ENCODE measurements at places on chromosomes 4 and X.

GRCh38 chr4:68953056-68953596 is 1.5 kb upstream of the UGT2A3 start:
- DNase-seq: no peak

GRCh38 chr4:19473569-19473968 is 778.1 kb upstream of the SLIT2 start:
- no peak for DNase-seq

GRCh38 chrX:101750744-101751143 is 91.1 kb upstream of the ARMCX2 start:
- no peak for DNase-seq

DNA sequence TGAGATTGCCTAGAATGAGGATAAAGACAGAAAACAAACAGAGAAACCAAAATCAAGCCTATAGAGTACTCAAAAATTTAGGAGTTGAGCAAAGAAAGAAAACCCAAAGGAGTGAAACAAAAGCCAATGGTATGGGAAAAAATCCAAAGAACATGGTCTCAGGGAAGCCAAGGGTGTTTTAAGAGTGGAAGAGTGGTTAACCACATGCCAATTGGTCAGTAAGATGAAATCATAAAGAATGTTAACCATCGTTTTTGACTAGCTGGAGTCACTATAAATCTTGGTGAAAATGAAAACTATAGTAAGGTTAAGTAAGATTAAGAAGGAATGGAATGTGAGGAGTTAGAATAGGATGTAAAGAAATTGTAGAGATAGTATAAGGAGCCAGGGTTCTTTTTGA is 64.7 kb upstream of the RPL34 start:
- no peak for DNase-seq

- no peak for DNase-seq
Observed at GRCh38 chr4:137274404-137274803, 257.9 kb downstream of the PCDH18 start.

- DNase-seq: peak; percentile 20
Observed at GRCh38 chrX:55907968-55908607, 190.5 kb downstream of the RRAGB start.

DNA sequence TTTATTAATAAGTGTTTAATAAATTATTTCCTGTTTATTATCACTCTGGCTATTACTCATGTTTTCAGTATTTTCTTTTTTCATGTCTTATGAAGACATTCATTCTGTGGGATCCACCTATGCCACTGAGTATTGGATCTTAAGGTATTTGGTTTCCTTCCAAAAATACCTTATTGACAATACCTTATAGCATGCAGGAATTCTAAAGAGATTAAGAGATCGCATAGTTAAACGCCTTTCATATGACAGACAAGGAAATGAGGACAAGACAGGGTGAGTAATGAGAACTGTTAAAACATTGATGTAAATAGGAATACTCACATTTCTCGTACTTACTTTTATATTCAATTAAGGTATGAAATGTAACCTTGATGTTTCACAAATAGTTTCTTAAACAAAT is 38.2 kb upstream of the TMPRSS11B start:
- DNase-seq: no peak

GRCh38 chrX:54007682-54008081 is 36.6 kb downstream of the PHF8 start:
- no peak for DNase-seq
